Stimulated activated CD4-positive, alpha-beta T cell treated with anti-CD3 and anti-CD28 coated beads, Interleukin-1b, Interleukin-23, amount 100 ng/mL, for 1 hour (primary cell): ENCODE measurements at places on chromosomes 7 and 10.

DNA sequence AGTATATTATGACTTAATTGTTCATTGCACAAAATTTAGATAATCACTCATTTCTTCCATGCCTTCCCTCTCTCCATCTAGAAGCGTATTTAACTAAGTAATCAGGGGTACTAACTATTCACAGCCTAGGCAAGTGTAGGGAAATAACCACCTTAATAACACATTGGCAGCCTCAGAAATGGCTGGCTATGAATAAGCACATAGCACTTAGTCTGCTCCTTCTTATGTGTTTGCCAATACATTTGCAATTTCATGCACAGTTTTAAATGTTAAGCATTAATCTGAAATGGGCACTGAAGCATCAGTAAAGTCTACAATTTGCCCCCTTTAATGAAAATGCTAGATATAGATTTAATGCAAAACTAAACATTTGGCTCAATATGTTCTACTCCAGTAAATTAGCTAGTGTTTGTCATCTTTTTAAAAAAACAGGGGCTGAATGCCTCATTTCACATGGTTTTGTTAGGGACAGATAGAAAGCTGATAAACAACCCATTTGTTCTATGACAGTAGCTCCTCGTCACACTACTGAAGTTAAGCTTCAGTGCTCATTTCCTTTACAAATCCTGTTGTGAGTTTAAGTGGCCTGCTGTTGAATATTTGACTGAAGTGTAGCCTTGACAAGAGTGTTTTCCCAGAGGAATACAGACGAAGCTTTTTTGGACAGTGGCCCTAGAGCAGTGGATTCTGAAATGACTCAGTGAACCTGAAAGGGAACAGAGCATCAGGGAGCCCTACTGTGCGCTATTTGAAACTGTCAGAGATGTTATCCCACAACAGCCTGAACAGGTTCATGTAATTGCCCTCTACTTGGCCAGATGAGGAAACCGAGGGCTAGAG lies 30.5 kb downstream of the HHEX start:
- no peak for DNase-seq

DNA sequence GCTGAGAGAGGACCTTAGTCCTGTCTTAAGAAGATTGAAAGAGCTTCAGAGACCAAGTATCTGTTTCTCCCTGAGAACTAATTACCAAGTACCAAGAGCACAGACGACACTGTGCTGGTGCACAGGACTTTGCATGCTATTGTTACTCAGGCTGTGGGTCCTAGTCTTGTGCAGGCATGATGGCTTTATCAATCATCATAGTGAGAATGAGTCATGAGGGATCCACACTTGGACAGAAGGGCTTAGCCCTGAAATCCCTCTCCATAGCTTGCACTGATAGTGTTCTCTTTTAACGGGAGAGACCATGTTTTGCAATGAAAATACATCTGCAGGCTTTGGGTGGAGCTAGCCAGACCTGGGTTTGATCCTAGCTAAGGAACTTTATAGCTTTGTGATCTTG lies 93.3 kb downstream of the SORCS3 start:
- DNase-seq: no peak

GRCh38 chr10:93342366-93342765 lies 139.8 kb downstream of the MYOF start:
- DNase-seq: no peak

GRCh38 chr10:58976254-58976653 lies 200.2 kb upstream of the PHYHIPL start:
- DNase-seq: no peak

- no peak for DNase-seq
Observed at GRCh38 chr7:74462707-74463100, 9.0 kb downstream of the GTF2IRD1 start.

- no peak for DNase-seq
Observed at GRCh38 chr7:91446819-91447218, 182.6 kb downstream of the FZD1 start.

DNA sequence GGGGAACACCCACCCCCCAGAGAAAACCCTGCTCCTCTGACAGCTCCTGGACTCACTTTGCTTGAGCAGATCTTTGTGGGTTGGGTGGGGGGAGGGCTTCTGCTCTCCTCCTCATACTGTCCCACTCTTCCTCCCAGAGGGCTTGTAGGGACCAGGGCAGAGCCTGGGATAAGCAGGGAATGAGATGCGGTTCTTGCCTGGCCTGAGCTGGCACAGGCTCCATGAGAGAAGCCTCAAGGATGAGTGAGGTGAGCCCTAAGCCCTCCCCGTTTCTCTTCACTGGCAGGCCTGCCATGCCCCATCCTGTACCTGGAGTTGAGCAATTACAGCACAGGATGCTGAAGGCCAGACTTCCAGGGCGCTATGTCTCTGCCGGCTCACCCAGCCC lies 134.7 kb downstream of the ADAM12 start:
- DNase-seq: no peak

- no peak for DNase-seq
Observed at GRCh38 chr7:20786779-20787659, at the start of gene SP8. Gene SP8, minus strand, starts transcription at chr7:20786886. Its CDS starts 88 bp downstream, at chr7:20786798.

DNA sequence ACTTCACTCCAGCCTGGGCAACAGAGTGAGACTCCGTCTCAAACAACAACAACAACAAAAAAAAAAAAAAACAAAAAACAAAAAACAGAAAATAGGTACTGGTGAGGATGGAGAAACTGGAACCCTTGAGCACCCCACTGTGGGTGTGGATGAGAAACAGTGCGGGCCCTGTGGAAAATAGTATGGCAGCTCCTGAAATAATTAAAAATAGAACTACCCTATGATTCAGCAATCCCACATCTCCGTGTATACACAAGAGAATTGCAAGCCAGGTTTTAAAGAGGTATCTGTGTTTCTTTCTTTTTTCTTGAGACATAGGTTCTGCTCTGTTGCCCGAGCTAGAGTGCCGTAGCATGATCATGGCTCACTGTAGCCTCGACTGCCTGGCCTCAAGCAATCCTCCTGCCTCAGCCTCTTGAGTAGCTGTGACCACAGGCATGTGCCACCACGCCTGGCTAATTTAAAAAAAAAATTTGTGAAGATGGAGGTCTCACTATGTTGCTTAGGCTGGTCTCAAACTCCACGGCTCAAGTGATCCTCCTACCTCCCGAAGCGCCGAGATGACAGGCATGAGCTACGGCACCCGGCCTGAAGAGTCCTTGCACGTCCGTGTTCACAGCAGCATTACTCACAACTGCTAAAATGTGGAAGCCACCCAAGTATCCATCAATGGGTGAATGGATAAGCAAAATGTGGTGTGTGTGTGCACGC lies 39.5 kb downstream of the EBF3 start:
- DNase-seq: no peak

GRCh38 chr7:5404421-5404826 lies 19.2 kb downstream of the TNRC18 start:
- DNase-seq: no peak

- no peak for DNase-seq
Observed at GRCh38 chr7:129816742-129817141, 136.0 kb downstream of the UBE2H start.

DNA sequence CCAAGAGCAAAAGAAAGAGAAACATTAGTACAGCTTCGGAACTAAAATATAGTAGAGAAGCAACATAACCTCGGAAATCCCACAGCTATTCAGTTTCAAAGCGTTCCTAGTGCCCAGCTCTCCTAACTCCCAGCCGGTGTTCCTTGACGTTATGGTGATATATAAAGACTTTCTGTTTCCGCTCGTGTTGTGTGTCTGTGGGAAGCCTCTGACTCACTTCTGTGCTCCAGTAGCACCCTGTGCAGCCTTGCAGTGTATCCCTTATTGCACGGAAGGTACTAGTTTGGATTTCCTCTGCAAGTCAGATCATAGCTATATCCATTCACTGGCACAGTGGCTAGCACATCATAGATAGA lies 535 bp downstream of the ASAH2B start:
- DNase-seq: no peak

DNA sequence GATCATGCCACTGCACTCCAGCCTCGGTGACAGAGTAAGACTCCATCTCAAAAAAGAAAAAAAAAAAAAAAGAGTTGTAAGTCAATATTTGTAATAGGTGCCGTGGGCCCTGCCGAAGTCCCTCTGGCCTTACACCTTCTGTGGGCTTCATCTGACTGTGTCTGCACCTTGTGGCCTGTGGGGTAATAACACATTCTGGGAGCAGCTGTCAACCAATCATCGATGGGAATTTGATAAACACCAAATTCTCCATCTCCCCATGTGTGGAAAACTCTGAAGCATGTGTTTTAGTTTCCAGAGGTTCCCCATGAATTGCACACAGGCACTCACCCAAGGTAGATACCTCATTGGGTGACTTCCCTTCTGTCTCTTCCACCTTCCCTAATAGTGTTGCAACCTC lies 10.8 kb downstream of the ZNF394 start:
- no peak for DNase-seq

DNA sequence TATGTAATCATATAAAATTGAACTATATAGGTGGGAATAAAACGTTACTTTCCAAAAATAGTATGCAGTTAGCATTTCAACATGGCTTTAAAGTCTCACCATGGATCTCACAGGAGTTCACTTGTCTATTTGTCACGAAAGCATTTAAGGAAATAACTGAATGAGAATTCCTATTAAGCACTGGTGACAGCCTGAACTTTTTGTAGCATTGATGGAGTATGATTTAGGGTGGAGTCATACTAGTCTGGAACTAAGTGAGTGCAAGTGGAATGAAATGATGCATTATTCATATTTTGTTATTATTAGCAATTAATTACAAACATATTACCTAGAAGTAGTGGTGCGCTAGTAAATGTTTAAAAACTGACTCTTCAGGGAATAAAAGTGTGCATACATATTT lies 26.0 kb upstream of the HIBADH start:
- no peak for DNase-seq

DNA sequence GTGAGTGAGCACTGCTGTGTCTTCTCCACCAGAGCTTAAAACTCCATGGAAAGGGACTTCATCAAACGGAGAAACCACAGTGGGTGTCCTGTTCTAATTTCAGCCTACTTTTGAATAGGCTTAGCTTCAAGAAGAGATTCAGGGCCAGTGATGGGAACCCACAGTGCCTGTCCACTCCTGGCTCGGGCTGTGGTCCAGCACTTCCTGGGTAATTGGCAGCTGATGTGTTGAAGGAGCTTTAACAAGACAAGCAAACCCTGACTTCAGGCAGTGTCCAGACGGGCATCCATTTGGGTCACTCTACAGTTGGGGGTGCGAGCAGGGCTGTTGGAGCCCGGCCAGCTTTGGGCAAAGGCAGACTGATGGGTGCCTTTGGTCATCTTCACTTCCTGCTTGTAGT lies 14.5 kb downstream of the VWC2 start:
- DNase-seq: no peak

DNA sequence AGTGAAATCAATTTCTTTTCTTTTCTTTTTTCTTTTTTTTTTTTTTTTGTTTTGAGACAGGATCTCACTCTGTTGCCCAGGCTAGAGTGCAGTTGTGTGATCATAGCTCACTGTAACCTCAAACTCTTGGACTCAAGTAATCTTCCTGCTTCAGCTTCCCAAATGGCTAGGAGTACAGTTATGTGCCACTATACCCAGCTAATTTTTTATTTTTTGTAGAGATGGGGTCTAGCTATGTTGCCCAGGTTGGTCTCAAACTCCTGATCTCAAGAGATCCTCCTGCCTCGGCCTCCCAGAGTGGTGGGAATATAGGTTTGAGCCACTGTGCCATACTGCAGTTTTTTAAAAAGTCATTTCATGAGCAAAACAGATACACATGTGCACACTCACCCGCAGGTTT lies 79.8 kb downstream of the ANK3 start:
- DNase-seq: no peak

- DNase-seq: no peak
Observed at GRCh38 chr7:91140982-91141381, 123.3 kb upstream of the FZD1 start.

DNA sequence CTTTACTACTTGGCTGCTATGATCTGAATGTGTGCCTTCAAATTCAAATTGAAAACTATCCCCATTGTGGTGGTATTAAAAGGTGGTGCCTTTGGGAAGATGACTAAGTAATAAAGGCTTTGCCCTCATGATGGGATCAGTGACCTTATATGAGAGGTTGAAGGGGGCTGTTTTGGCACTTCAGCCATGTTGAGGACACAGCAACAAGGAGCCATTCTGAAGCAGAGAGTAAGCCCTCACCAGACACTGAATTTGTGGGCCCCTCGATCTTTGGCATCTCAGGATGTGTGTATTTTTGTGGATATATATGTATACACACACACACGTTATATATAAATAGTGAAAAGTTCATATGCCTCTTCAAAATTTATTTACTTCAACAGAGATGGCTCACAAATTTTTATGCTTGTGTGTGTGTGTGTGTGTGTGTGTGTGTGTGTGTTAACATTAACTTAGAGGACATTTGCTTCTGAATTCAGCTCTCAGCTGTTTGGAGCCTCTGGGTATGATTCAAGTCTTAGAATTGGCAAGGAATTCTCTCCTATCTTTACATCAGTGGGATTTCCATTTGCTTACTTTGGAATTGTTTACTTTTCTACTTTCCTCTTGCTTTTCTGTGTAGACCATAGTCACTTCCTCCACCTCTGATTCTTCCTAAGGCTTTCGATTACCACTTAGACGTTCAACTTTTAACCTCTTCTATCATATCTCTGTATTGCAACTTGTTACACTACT lies 66.6 kb downstream of the MAGI2 start:
- DNase-seq: no peak

DNA sequence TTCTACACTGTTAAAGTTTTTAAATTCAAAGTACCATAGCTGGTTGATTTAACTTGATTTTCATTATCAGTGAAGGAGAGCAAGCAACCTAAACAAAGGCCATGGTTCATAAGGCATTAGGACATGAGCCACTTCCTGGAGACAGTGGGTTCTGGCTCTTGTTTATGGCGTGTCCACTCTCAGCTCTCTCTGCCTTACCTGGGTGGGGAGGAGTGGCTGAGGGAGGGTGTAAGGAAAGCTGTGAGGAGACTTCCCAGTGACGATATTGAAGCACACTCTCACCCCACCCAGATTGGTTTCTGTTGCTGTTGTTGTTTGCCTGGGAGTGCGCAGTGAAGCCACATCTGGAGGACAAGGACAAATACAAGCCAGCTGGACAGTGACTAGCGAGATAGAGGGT lies 365.3 kb upstream of the FZD8 start:
- no peak for DNase-seq

DNA sequence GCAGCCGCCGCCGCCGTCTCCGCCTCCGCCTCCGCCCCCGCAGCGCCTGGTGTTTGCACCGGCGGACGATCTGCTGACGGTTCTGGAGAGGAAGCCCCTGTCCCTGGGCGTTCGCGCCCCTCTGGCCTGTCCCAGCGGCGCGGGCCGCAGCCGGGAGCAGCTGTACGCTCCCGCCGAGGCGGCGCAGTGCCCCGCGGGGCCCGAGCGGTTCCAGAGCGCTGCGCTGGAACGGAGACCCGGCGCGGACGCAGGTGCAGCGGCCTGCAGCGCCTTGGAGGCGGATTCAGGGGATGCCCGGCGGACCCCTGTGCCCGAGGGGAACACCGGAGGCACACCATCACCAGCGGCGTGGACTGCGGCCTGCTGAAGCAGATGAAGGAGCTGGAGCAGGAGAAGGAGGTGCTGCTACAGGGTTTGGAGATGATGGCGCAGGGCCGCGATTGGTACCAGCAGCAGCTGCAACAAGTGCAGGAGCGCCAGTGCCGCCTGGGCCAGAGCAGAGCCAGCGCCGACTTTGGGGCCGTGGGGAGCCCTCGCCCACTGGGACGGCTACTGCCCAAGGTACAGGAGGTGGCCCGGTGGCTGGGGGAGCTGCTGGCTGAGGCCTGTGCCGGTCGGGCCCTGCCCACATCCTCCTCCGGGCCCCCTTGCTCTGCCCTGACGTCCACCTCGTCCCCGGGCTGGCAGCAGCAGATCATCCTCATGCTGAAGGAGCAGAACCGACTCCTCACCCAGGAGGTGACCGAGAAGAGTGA lies 24.8 kb upstream of the ZNF735 start:
- DNase-seq: no peak

GRCh38 chr7:44381494-44382220 lies 56.3 kb upstream of the CAMK2B start:
- no peak for DNase-seq
